ENCODE measurements at places on chromosomes 2 and 18. TPM values are rescaled to one million over a fixed set of nuclear protein-coding genes. Genes with fewer than 3 reads are reported as not detected.
A peak's percentile ranks its signal among the peaks of the same experiment; 100 is the strongest.

GRCh38 chr2:165162466-165162865, 41.4 kb downstream of the SCN3A start:
- H3K27ac ChIP-seq = no peak overlapping the region
- DNase-seq = no peak
- H3K4me3 ChIP-seq = no peak overlapping the region
- no peaks in the 10 kb centered on the region for H3K4me1 ChIP-seq
- no peaks in the 10 kb centered on the region for H3K36me3 ChIP-seq
- no peaks in the 10 kb centered on the region for H3K27me3 ChIP-seq

The RAX gene
- 0.06 TPM for total RNA-seq

DNA sequence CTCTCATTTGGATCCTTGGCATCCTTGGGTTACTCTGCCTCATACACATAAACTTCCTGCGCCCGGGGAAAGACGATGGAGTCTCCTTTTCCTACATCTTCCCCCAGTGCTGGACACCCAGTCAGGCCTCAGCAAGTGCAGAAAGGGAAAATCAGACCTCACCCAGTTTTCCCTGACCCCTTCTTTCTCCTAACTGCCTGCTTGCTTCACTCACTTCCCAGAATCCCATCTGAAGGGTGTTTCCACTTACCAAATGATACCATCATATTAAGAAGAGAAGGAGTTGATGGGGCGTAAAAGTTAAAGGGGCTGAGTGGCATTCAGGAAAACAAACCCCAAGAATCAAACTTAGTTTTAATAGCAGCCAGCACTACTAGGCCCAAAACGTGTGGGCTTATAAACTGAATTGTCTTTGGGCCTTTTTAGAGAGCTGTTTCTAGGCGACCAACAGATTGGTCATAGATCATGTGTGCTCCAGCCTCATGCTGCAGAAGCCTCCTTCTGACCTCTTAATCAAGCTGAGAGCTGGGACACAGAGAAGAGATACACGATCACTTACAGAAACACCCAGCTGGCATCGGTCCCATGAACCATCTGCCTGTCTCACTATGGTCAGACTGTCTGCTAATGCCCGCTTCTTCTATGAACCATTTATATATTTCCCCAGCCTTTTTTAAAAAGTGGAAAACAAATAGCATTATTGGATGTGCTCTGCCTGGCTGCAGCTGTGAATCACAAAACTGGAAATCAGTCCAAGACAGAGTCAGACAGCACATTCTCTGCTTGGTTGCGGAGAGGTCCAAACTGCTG, 165.7 kb upstream of the SLC14A2 start:
- H3K36me3 ChIP-seq = no peaks in the 10 kb centered on the region
- no peak overlapping the region for H3K27ac ChIP-seq
- peaks cover 7% of the 10 kb centered on the region for H3K4me1 ChIP-seq
- H3K4me3 ChIP-seq = no peak overlapping the region
- peak; percentile 2 for DNase-seq
- H3K27me3 ChIP-seq = no peaks in the 10 kb centered on the region

DNA sequence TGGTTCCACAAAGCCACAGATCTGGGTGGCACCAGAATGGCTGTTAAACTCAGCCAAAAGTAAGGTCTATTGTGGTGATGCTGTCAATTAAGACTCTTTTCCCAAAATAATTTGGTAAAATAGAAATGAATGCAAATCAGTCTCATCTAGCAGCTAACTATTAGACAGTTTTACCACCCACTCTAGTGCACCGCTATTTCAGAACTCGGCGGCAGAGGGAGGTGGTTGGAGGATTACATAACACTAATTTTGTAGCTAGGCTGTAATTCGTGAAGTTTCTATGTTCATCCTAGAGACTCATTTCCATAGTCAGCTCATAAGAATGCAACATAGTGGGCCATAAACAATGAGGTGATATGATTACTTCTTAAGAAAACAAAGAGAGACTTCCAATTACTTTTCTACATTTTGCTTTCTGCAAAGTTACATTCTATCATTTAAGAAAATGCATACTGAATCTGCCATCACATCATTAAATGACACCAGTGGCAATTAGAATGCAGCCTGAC, 413.8 kb downstream of the FBXO15 start:
- H3K36me3 ChIP-seq = no peaks in the 10 kb centered on the region
- no peak overlapping the region for H3K4me3 ChIP-seq
- no peaks in the 10 kb centered on the region for H3K27me3 ChIP-seq

- no peaks in the 10 kb centered on the region for H3K27me3 ChIP-seq
- H3K27ac ChIP-seq = no peak overlapping the region
- H3K4me3 ChIP-seq = no peak overlapping the region
- no peaks in the 10 kb centered on the region for H3K36me3 ChIP-seq
- peaks cover 4% of the 10 kb centered on the region for H3K4me1 ChIP-seq
Observed at GRCh38 chr2:192007581-192008228, 160.8 kb upstream of the CAVIN2 start.

GRCh38 chr18:58893388-58894099, 28.9 kb downstream of the ZNF532 start:
- H3K27ac ChIP-seq = no peak overlapping the region
- no peaks in the 10 kb centered on the region for H3K36me3 ChIP-seq
- peaks cover 17% of the 10 kb centered on the region for H3K4me1 ChIP-seq

The CAVIN2 gene
- total RNA-seq = 0.74 TPM

The EPHA4 gene
- 70.2 TPM for total RNA-seq

The OTOF gene
- not detected for total RNA-seq

The UCN gene
- 6.6 TPM for total RNA-seq

DNA sequence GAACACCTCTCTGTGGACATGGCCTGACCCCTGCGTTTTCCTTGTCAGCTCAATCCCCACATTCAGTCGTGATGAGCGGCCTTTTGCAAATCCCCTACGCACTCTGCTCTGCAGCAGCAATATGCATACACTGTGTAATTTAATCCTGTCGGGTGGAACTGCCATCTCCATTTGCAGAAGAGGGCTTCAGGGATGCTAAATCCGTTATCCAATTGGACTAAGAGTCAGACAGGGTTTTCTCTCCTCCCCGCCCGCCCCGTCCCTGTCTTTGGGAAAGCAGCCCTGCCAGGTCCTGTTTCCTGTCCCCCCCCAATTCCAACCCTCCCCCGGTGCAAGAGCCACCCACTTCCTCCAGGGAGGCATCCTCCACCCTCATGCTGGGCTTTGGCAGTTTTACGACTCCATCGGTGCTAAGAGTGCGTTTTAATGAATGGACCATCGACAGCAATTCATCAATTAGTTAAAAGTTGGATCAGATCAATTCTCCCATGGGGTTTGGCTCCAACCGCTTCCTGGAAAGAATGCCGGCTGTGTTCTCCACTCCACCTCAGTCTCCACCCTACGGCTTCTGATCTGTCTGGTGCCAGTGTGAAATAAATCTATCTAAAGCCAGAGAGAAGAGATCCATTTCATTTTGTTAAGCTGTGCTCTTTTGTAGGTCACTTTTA, 53.5 kb upstream of the ASAP2 start:
- no peaks in the 10 kb centered on the region for H3K4me1 ChIP-seq
- H3K36me3 ChIP-seq = no peaks in the 10 kb centered on the region
- DNase-seq = peak; percentile 37
- H3K27me3 ChIP-seq = no peaks in the 10 kb centered on the region
- no peak overlapping the region for H3K27ac ChIP-seq
- no peak overlapping the region for H3K4me3 ChIP-seq

GRCh38 chr18:63150942-63151421, 168.6 kb downstream of the BCL2 start:
- no peaks in the 10 kb centered on the region for H3K36me3 ChIP-seq
- no peak for DNase-seq
- no peaks in the 10 kb centered on the region for H3K27me3 ChIP-seq
- no peaks in the 10 kb centered on the region for H3K4me1 ChIP-seq
- H3K4me3 ChIP-seq = no peak overlapping the region

DNA sequence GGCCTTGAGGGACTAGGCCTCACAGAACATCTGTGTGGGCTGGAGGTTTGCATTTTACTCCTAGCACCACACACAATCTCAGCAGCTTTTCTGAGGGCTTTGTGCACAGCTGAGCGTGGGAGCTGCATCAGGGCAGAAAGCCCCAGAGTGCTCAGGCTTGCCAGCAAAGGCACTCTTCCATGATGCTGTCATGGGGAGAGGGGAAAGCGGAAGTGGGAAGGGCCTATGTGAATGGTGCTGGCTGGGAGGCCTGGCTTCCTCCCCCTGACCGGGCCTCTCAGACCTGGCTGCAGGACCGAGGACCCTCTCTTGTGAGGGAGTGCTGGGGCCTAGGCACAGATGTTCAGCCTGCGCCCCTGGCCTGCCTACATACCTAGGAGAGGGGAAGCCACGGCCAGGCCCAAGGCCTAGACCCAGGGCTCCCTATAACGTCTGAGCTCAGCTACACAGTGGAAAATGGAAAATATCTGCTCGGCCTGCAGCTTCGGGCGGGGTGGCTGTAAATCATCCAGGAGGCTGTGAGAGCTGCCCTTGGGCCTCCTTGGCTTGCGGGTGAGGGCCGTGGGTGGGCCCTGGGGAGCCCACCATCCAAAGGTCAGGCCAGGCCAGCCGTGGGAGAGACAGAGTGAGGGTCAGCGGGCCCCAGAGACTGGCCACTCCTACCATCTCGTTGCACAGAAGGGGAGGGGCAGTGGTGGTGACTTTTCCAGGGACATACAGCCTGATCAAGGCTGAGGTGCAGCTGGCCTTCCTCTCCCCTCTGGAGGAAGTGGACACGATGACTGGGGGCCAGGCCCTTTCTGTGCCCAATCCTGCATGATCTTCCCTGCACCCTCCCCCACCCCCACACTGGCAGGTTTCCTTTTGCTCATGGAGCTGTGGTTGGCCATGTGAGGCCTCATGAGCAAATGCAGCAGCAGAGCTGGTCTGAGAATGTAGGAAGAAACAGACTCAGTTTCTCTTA, 22.8 kb downstream of the GLI2 start:
- no peak overlapping the region for H3K4me3 ChIP-seq
- no peaks in the 10 kb centered on the region for H3K27me3 ChIP-seq
- H3K36me3 ChIP-seq = no peaks in the 10 kb centered on the region
- DNase-seq = peak; percentile 41
- peaks cover 17% of the 10 kb centered on the region for H3K4me1 ChIP-seq

The CRYGD gene
- not detected for total RNA-seq

The MYO5B gene
- total RNA-seq = 16.7 TPM

GRCh38 chr2:239324456-239324855, 76.4 kb downstream of the HDAC4 start:
- no peak overlapping the region for H3K27ac ChIP-seq
- DNase-seq = no peak
- H3K4me3 ChIP-seq = no peak overlapping the region
- peaks cover 19% of the 10 kb centered on the region for H3K4me1 ChIP-seq

The AAK1 gene
- 47.4 TPM for total RNA-seq

GRCh38 chr2:196592911-196593881, 46.3 kb upstream of the CCDC150 start:
- H3K4me3 ChIP-seq = peak within 1 kb of the TSS; percentile 92
- DNase-seq = peak; percentile 63
- H3K4me1 ChIP-seq = no peaks in the 10 kb centered on the region
- H3K36me3 ChIP-seq = no peaks in the 10 kb centered on the region

The HTR2B gene
- not detected for total RNA-seq

The EFEMP1 gene
- total RNA-seq = 1.9 TPM

The POTEI gene
- total RNA-seq = 2.4 TPM

The POTEC gene
- not detected for total RNA-seq

The TMEM198 gene
- total RNA-seq = 6.7 TPM

- no peaks in the 10 kb centered on the region for H3K27me3 ChIP-seq
- H3K4me3 ChIP-seq = no peak overlapping the region
- H3K36me3 ChIP-seq = no peaks in the 10 kb centered on the region
- peaks cover 10% of the 10 kb centered on the region for H3K4me1 ChIP-seq
Observed at GRCh38 chr18:41693008-41693407, 262.0 kb upstream of the PIK3C3 start.

GRCh38 chr2:128818248-128818647, 499.6 kb upstream of the HS6ST1 start:
- no peaks in the 10 kb centered on the region for H3K27me3 ChIP-seq
- no peak overlapping the region for H3K4me3 ChIP-seq
- no peaks in the 10 kb centered on the region for H3K4me1 ChIP-seq
- no peak for DNase-seq
- no peak overlapping the region for H3K27ac ChIP-seq

DNA sequence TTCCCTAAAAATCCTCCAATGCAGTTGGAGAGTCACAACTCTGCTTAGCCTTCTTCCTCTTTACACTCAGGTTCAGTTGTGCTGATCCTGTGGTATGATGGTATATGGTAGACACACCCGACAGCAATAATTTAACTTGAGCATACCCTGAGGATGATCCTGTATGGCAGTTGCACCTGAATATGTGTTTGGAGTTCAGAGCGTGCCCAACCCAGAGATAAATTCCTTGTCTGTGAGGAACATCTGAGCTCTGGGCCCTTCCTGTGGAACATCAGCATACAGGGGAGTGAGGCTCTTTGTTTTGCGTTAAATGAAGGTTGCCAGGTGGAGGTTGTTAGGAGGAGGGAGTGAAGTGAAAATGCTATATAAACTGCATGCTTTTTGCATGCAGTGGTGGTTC, 187.7 kb downstream of the MYO3B start:
- no peaks in the 10 kb centered on the region for H3K4me1 ChIP-seq
- no peak overlapping the region for H3K4me3 ChIP-seq
- peaks cover 31% of the 10 kb centered on the region for H3K27me3 ChIP-seq
- no peak overlapping the region for H3K27ac ChIP-seq

DNA sequence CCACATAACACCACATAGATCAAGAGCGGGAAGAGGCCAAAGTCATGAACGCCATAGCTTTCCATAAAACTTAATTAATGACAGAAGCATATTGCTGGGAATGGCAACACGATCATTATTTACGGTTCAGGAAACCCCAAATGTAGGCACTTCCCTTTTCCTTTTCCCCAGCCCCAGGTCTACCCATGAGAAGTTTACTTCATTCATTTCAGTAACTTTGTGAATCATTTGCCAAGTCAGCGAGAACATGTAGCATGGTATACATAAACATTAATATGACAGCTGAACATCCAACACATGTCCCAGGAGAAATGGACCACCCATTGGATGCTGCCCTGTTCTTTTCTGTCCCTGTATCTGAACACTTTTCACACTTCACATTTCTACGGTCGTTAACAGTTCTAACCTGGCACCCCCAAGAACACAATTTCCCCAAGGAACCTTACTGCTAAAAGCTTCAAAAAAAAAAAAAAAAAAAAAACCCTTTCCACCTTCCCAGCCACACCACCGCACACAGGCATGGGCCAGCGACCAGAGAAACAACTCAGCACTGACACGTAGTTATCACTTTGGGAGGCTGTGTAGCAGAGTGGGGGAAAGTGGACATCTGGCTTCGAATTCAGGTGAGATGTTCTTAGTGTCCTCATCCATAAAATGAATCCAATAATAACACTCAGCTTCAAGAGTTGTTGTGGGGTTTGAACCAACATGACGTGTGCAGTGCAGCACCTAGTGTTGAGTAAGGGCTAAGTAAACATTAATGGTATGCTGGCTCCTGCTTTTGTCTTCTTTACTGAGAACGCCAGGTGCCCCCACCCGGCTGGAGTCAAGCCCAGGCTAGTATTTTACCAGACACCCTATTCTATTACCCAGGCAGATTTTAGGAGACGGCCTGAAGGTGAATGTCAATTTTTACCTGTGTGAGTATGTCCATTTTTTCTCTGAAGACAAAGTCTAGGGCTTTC, 371.5 kb downstream of the LNPK start:
- peaks cover 3% of the 10 kb centered on the region for H3K27me3 ChIP-seq
- H3K4me3 ChIP-seq = no peak overlapping the region
- H3K4me1 ChIP-seq = no peaks in the 10 kb centered on the region
- DNase-seq = no peak
- H3K27ac ChIP-seq = no peak overlapping the region

The HYCC2 gene
- 3.1 TPM for total RNA-seq

The CRACDL gene
- 0.04 TPM for total RNA-seq

The MPP4 gene
- 0.27 TPM for total RNA-seq
